ENCODE measurements at places on chromosomes 12 and 14.

DNA sequence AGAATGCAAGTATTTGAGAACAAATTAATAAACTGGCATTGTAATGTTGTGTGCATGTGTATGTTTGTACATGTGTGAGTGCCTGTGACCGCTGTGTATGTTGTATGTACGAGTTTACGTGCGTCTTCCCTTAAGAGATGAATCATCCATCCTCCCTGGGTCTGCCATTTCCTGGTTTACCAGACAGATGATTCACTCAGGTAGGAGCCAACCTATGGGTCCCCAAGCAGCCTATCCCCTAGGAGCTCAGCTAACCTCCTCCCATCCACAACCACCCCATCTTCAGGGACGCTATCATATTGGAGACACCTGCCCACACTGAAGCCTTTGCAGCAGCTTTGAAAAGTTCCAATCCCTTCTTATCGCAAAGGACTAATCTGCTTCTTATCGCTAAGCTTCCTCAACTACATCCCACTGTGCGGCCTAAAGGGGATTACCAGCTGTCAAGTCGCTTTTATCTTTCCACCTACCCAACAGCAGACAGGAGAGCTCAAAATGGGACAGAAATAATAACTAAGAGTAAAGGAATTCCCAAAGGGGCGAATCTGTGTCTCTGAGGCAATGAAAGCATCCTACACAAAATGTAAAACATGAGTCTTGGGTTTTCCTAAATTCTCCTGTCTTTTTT, 81.5 kb upstream of the TMCC3 start:
- DNase-seq, result no peak

GRCh38 chr12:64480148-64480547, 28.2 kb downstream of the TBK1 start:
- DNase-seq, result no peak

DNA sequence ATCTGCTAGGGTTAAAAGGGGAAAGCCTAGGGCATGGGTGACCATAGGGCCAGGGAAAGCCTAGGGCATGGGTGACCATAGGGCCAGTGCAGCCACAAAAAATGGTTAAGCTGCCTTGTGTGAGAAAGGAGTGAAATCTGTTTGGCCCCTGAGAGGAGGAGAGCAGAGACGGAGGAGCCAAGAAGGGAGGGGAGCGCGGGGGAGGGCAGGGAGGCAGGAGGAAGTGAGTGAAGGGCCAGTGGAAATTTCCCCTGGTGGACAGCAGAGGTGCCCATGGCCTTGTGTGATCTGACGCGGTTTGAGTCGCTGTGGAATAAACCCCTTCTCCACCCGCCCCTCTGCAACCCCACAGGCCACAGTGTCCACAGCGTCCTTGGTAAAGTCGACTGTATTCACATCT, 618 bp upstream of the AQP6 start:
- DNase-seq, result no peak

DNA sequence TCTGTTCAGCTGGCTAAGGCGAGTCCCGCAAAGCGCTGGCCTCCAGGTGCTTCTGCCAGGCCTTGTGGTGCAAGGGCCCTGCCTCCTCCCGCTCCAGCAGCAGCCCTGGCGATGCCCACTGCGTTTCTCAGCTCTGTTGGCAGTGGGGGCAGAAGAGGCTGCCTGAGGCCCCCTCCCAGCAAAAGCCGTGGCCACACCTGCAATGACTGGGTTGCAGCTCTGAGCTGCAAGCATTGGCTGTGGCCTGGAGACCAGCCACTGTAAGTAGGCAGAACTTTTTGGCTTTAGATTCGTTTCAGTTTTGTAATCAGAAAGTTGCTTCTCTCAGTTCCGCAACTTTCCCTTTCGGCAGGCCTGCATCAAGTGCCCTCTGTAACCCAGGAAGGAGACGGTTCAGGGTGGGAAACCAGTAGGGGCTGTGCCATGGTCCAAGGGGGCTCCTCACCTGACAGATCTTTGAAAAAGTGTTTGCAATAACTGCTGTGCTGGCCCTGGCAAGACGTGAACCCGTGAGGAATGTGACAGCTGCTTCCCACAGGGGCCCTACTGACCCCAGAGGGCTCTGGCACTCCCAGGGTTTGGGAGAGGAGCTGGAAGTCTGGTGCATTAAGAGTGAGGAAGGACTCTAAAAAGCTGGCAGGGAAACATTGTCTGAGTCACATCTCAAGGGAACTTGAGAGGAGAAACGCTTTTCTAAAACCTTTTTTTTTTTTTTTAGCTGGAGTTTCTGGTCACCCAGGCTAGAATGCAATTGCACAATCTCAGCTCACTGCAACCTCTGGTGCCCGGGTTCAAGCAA, 54.5 kb upstream of the MAX start:
- DNase-seq, result no peak

DNA sequence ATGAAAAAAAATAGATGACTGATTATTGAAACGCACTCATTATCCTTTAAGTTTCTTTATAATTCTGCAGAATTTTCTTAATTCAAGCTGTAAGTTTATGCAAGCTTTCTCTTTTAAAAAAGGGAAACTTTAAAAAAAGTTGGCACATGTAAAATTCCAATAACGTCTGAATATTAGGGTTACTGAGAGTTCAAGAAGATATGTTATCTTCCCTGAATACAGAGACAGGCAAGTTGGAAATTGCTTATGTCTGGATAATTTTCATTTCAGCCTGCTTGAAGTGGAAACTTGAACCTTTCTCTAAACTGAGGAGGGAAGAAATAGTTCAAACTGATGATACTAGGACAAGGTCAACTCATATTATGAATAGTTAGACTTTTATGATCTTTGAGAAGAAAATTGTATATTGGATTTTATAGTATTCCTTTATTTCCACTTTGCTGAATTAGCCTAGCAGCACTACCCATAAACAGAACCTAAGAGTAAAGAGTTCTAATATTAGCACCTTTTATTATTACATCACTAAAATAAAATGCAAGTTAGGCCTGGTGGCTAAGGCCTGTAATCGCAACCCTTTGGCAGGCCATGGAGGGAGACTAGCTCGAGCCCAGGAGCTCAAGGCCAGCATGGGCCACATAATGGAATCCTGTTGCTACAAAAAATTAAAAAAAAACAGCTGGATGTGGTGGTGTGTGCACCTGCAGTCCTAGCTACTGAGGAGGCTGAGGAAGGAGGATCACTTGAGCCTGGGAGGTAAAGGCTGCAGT, 288.0 kb downstream of the TRHDE start:
- DNase-seq, result no peak

GRCh38 chr12:117724543-117724942, 244.2 kb downstream of the KSR2 start:
- DNase-seq, result no peak

DNA sequence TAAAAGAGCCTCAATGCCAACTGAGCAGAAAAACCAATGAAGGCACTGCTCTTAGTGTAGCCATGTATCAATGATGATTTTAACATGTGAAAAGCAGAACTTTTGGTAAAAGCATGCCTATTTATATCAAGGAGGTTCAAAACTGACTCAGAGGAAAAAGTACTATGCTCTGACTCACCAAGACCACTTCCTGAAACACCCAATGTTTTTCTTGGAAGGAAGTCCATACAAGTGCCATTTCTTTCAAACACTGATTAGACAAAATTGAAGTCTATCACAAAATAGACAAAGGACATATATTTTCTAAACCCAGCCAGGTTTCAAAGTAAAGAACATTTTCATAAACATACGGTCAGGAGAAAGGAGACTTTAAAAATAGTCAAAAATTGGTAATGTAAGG, 88.6 kb downstream of the EPS8 start:
- DNase-seq, result peak; percentile 18

DNA sequence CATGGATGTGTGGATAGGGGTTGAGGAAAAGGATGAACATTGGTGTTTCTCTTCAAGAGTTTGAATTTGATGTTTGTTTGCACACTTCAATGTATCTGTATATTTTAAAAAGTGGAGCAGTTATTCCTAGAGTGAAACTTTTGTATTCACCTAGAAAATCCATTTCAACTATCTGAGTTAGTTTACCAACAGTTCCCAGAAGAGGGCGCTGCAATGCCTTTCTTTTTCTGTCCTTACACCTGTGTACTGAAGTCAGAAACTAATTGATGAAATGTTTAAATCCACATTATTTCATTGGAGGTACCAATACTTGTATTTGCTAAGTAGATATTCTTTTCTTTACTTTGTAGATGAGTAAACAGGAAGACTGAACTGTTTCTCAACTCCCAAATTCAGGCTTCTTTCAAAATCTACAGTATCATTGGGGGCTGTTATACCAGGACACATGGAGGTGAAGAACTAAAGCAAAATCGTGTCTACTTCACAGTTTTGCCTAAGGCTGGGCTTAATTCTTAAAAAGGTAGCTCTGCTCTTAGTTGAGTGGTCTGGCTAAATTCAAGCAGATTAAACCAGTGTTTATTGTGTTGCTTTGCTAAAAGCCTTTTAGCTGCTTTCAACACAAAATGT, 26.6 kb upstream of the KLRB1 start:
- DNase-seq, result peak; percentile 92
